ENCODE measurements at places on chromosomes 3 and 15. TPM values are rescaled to one million over a fixed set of nuclear protein-coding genes. Genes with fewer than 3 reads are reported as not detected.

RNF111 gene
- 19.6 TPM for total RNA-seq

TF gene
- total RNA-seq, result 0.28 TPM

TTC21A gene
- total RNA-seq, result 0.71 TPM

SLC6A1 gene
- not detected for total RNA-seq

ATP2C1 gene
- total RNA-seq, result 50.4 TPM

KLHL6 gene
- 0.07 TPM for total RNA-seq

CCDC80 gene
- total RNA-seq, result 8.6 TPM

CIB2 gene
- 9.4 TPM for total RNA-seq

All from airway epithelial cell (primary cell).